NCI-H446 treated with DMSO at 0.1 percent for 48 hours (cell line): ENCODE measurements at places on chromosomes 4 and X.
A peak's percentile ranks its signal among the peaks of the same experiment; 100 is the strongest.

- DNase-seq: no peak
Measured at GRCh38 chrX:152086141-152086540, 52.2 kb downstream of the MAGEA10 start.

DNA sequence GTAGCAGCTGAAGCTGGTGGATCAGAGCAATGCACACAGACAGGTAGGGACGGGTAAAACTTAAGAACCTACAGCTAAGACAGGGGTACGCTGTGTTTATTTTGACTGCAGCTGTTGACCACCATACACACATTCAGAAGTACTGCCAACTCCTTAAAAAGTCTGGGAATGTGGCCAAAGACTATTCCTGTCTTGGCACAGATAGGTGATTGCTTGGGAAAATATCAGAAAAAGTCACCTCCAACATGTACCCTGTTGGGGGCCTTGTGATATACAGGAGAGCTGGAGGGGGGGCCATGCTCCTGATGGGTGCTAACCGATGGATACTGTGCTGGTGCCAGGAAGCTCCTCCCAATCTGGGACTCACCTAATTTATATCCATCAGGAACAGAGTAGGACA is 121.2 kb downstream of the VCX2 start:
- DNase-seq: no peak

DNA sequence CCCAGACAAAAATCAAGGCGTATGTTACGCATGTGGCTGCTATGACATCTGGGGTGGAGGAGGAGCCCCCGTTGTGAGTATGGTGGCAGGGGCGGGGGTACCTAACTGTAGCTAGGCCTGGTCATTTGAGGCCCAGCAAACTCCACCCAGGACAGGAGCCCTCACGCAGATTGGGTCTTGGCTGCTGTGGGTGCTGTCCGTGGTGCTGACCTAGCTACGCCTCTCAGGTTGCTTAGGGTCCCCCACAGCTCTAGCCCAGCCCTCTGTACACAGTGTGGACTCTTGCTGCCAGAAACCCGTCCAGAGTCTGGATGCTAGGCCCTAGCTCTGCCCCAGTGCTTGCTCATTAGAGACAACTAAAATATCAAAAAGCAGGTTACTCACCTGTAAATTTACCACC is 146.7 kb upstream of the PSAPL1 start:
- no peak for DNase-seq

- DNase-seq: no peak
Measured at GRCh38 chrX:37796805-37797204, 16.9 kb downstream of the CYBB start.

DNA sequence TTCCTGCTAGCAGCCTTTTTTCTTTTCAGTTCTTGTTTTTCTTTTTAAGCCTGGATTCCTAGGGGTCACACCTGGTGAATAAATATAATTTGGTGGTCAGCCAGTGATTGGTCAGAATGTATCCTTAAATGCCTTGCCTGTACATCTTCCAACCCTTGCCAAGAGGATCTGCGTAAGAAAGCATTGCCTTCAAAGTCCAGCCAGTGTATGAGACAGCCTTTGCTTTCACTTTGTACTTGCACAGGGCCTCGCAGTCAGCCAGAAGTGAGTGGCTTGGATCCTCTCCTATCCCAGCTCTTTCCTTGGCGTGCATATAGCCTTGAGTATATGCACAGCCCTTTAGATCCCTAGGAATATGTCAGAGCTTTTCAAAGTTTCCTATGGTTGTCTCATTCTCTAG is 22.2 kb downstream of the KANTR start:
- DNase-seq: no peak

- DNase-seq: no peak
Measured at GRCh38 chr4:10803713-10804343, 119.3 kb upstream of the CLNK start.

DNA sequence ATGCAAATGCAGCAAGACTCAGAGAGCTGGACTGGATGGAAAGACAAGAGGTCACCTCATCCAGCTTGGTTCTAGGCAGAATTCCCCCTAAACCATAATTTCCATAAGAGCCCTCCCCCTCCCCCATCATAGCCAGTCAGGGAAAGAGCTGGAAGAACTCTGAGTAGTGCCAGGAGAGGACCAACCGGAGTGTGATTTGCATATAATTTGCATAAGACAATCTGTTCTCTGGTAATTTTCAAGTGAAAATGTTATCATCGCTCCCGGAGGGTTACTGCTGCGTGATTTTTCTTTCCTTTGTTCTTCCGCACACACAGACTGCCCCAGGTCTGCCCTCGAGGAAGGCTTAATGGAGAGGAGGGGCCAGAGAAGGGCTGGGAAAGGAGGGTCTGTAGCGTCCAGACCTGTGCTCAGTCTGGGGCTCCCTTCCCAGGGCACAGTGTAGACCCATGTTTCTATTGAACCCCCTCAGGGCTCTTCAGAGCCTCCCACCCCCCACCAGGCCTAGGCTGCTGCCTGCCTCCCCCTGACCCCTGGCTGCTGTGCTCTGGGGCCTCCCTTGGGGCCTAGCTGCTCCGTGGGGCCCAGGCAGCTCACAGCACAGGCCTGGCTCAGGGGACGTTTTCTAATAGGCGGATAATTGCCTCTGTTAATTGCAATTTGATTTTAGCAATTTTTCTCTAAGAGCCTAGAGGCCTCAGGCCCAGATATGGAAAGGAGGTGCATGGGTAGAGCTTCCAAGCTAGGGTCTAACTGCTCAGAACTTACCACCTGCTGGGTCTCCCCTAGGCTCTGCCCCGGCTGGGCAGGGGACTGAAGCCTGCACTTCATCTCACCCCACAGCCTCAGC is 90.4 kb upstream of the PJA1 start:
- no peak for DNase-seq

DNA sequence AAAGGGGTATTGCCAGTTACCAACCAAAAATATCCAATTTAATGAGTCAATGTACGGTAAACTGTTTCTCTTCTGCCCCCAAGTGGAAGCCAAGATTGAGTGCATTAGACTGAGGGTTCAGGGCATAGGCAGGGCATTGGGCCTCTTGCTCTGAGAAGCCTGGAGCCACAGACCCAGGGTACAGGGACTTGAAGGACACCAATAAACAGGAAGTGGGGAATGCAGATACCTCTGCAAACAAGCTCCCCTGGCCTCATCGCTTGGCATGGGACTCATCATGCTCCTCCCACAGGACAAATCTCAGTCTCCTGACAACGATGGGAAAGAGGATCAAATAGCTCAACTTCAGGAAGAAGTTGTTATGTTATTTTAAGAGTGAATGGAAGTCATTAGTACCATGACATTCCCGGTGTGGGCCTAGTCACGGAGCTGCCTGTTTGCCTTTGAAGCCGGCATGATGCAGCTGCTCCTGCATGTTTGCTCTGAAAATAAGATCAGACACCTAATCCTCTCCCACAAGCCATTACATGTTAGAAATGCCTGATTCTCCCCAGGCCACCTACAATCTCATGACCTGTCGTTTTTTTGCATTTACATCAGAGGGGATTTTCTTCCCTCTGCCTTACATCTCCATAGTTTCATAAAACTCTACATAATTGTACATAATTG is 224.2 kb downstream of the RCHY1 start:
- DNase-seq: peak; percentile 8

DNA sequence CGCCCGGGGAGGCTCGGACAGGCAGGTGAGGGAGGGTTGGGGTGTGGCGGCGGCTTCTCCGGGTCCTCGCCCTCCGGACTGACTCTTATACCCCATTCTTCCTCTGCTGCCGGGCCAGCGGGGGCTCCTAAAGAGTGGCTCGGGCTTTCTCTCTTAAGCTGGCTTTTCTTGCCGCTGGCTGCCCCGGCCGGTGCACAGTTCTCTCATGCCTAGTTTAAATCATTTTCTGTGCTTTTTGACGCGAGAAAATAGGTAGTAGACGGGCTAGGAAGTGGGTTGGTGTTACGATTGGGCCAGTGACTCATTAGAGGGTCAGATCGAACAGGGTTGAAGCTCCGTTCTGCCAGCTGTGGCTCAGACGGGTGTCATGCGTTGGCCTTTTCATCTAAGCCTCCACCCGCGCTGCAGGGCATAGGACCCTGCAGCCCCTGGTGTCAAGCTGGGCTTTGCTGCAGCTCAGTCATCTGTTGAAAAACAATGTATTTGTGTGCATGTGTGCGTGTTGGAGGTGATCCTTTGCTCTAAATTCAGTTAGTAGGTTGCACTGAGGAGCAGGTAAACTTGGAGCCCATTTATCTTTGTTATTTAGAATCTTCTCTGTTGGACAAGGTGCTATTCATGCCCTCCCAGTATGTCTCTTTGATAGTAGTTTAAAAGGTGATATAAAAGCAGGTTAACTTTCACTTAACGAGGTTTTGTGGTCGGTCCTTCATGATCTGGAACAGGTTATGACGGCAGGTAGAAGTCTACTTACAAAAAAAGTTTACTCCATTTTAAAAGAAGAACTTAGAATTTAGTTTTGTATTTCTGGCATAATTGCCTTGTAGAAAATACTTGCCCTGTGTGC is 802 bp downstream of the BMP2K start:
- DNase-seq: no peak

- no peak for DNase-seq
Measured at GRCh38 chrX:84830836-84831235, 172.8 kb upstream of the APOOL start.

GRCh38 chr4:174764105-174764729 is 64.8 kb downstream of the GLRA3 start:
- peak; percentile 8 for DNase-seq

DNA sequence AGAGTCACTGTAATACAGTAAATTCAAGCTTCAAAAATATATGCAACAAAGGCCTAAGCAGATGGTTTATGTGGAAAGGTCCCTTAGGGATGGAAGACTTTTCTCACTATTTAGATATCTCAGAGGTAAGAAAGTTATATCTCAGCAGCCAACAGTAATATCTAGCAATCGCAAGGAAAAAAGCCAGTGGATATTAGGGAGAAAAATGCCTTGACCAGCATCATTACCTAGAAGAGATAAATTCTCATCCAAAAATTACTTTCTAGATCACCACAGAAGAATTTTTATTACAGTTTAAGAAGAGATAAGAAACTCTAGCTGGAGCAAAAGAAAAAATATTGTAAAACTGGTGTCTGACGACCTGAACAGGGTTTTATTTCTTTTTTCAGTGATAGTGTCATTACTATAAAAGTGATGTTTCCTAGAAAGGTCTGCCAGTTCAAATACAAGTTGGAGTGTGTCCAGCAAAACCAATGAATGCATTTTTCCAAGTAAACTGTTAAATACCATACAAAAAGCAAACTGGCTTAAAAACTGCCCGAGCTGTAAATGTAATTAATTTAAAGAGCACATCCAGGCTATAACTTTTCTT is 100.0 kb downstream of the ATP11C start:
- no peak for DNase-seq

DNA sequence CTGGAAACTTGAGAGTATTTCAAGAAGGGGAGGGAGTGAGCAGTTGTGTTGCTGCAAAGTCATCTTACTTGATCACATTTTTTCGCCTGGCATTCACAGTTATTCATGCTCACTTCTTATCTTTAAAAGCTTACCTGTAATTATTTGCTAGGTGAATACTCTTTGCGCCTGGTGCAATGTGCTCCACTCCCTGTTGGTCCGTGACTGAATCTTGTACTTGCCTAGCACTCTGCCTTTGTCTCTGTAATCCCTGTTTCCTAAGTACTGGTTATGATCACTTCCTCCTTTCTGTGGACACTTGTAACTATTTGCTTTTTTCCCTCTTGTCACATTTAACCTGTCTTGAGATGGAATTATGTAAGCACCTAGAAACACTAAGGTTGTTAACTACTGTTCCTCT is 5.8 kb downstream of the BMP2K start:
- DNase-seq: no peak

DNA sequence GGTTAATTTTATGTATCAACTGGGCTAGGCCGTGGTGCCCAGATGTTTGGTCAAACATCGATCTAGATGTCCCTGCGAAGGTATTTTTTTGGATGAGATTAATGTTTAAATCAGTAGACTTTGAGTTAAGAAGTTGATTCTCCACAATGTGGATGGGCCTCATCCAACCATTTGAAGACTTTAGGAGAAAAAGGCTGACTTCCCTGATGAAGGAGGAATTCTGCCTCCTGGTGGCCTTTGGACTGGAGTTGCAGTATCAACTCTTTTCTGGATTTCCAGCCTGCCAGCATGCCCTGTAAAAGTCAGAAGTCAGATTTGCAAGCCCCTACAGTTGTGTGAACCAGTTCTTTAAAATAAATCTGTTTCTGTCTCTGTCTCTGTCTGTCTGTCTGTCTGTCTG is 91.4 kb downstream of the STK32B start:
- DNase-seq: no peak

GRCh38 chr4:144645102-144645630 is 790 bp upstream of the HHIP start:
- no peak for DNase-seq

DNA sequence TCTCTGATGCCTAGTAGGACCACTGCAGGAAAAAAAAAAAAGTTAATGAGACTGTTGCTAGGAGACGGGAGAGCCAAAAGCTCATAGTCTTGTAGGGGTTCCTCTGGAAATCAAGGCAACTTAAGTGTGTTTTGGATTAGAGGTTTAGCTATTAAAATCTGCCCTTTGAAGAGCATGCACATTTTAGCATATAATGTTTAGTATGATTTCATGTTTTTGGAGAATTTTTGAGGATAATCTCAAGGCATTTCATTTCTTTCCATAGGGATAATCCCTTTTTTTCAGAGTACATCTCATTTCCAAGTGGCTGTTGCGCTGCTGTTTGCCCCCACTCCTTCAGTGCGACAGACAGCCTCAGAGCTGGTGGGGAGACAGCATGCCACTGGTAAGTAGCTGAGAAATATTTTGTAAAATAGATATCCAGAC is at the start of gene LINC00632:
Gene LINC00632 (plus strand): TSS at position 339 of the 426 bp plus-strand sequence.
- DNase-seq: no peak

GRCh38 chr4:87077914-87078585 is 142.4 kb downstream of the KLHL8 start:
- DNase-seq: no peak

GRCh38 chr4:7500404-7500803 is 65.7 kb upstream of the PSAPL1 start:
- DNase-seq: no peak

DNA sequence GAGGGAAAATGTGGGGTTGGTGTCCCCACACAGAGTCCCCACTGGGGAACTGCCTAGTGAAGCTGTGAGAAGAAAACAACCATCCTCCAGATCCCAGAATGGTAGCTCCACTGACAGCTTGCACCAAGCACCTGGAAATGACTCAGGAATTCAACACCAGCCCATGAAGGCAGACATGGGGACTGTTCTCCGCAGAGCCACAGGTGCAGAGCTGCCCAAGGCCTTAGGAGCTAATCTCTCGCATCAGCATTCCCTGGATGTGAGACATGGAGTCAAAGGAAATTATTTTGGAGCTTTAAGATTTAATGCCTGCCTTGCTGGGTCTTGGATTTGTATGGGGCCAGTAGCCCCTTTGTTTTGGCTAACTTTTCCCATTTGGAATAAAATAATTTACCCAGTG is 367.9 kb downstream of the FAM133A start:
- DNase-seq: no peak
